ENCODE measurements at places on chromosomes 1 and 21.

DNA sequence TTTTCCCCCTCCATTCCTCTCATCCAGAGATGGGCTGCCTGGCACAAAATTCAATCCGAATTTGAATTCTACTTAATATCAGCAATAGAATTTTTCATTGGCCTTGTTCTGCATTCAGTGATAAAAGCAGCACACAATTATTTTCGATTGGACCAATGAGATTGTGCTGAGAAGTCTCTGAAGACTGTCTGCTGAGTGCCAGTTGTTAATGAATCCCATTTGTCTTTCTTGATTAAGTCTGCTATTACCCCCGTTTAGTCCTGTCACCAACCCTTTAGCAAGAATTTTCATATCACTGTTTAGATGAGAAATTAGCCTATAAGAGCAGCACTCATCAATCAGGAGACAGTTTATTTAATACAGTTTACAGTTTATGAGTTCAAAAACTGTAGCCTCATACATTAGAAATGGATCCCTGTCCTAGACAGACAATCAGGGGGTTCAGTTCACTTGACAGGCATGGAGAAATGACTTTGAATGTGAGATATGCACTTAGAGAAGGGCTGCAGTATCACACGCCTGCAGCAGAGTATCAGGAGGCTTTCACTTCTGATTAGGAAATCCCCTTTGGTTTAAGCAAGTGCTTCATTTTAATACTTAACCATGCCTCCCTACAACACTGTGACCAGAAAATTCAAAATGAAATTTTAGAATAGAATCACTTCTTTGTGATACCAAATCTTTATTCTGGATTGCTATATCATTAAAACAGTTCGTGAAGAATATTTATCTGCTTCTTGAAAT is 304.7 kb upstream of the PTBP2 start:
- DNase-seq: no peak

- no peak for DNase-seq
Measured at GRCh38 chr1:226176870-226177269, 9.7 kb downstream of the ACBD3 start.

GRCh38 chr1:215228193-215228592 is 145.7 kb downstream of the KCNK2 start:
- DNase-seq: no peak

GRCh38 chr1:39668111-39668510 is 3.8 kb downstream of the NT5C1A start:
- DNase-seq: no peak

Data from NCI-H1092 (cell line).